ENCODE measurements at places on chromosomes 12 and 14.
A peak's percentile ranks its signal among the peaks of the same experiment; 100 is the strongest.

DNA sequence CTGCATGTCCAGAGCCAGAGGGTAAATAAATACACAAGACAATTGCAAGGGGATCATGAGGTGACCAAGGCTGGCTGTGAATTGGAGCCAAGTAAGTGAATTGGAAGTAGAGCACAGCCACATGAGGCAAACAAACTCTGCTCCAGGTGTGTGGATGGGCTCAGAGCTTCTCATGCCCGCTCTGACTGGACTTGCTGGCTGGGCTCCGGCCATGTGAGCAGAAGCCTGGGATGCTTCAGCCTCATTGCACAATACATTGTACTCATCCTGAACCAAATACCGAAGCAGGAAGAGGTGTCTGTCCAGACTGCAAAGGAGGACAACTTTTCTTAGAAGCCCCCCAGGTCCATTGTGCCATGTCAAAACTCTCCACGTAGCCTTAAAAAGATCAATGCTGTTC lies 193.0 kb downstream of the TTC8 start:
- H3K4me3 ChIP-seq: no peak overlapping the region
- no peak for DNase-seq
- H3K27ac ChIP-seq: no peak overlapping the region
- H3K36me3 ChIP-seq: no peaks in the 10 kb centered on the region
- H3K4me1 ChIP-seq: no peaks in the 10 kb centered on the region

DNA sequence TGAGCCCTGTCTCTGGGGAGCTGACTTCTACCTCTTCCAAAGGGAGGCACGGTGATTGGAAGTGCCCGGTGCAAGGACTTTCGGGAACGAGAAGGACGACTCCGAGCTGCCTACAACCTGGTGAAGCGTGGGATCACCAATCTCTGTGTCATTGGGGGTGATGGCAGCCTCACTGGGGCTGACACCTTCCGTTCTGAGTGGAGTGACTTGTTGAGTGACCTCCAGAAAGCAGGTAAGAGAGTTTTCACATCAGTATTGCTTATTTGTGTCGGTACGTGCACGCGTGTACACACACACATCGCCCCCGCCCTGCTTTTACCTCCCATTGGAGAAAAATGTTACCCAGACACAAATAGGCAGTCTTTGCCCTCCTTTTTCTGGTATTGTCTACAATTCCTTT lies 13.7 kb downstream of the PFKM start:
- peaks cover 9% of the 10 kb centered on the region for H3K36me3 ChIP-seq
- H3K4me1 ChIP-seq: no peaks in the 10 kb centered on the region
- no peak overlapping the region for H3K27ac ChIP-seq
- no peak overlapping the region for H3K4me3 ChIP-seq
- no peaks in the 10 kb centered on the region for H3K27me3 ChIP-seq
- no peak for DNase-seq

- H3K27me3 ChIP-seq: no peaks in the 10 kb centered on the region
- no peaks in the 10 kb centered on the region for H3K36me3 ChIP-seq
- H3K4me3 ChIP-seq: no peak overlapping the region
- DNase-seq: no peak
Observed at GRCh38 chr14:57634335-57634734, 140.7 kb upstream of the CCDC198 start.

- no peaks in the 10 kb centered on the region for H3K27me3 ChIP-seq
- no peaks in the 10 kb centered on the region for H3K36me3 ChIP-seq
- H3K4me3 ChIP-seq: no peak overlapping the region
- no peak for DNase-seq
- no peaks in the 10 kb centered on the region for H3K4me1 ChIP-seq
Observed at GRCh38 chr14:34502001-34502400, 37.5 kb downstream of the EAPP start.

- H3K27ac ChIP-seq: no peak overlapping the region
- H3K4me1 ChIP-seq: no peaks in the 10 kb centered on the region
- H3K4me3 ChIP-seq: no peak overlapping the region
- H3K27me3 ChIP-seq: peaks cover 2% of the 10 kb centered on the region
- no peaks in the 10 kb centered on the region for H3K36me3 ChIP-seq
- DNase-seq: no peak
Observed at GRCh38 chr12:91513313-91513712, 330.7 kb upstream of the DCN start.

DNA sequence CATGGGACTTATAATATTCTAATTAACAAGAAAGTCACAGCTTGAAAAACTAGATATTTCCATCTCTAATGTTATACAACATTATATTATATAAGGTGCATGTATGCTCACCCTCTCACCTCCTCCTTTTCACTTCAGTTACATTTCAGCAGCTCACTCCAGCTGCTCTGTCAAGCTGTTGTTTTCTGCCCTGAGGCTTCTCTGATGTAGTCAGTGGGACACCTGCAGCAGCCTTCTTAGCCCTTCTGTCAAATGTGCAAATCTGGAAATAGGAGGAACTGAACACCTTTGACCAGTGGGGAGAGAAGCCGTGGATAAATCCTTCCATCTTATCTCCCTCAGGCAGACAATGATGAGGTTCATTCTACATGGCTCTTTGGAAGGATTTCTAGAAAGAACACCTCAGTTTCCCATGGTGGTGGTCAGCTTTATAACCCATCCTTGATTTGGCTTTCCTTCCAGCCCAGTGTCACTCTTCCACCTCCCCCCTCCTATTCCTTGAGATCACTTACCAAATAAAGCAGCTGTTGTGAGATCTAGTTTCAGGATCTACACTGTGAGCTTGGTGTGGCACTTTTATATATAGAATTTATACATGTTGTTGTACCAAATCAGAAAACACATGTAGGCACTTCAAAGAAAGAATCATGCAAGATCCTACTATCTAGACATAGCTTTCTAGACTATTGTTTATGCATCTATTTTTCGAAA lies 79.6 kb upstream of the STK38L start:
- no peaks in the 10 kb centered on the region for H3K36me3 ChIP-seq
- DNase-seq: no peak
- H3K27me3 ChIP-seq: peaks cover 5% of the 10 kb centered on the region
- H3K4me1 ChIP-seq: peaks cover 8% of the 10 kb centered on the region
- no peak overlapping the region for H3K27ac ChIP-seq

DNA sequence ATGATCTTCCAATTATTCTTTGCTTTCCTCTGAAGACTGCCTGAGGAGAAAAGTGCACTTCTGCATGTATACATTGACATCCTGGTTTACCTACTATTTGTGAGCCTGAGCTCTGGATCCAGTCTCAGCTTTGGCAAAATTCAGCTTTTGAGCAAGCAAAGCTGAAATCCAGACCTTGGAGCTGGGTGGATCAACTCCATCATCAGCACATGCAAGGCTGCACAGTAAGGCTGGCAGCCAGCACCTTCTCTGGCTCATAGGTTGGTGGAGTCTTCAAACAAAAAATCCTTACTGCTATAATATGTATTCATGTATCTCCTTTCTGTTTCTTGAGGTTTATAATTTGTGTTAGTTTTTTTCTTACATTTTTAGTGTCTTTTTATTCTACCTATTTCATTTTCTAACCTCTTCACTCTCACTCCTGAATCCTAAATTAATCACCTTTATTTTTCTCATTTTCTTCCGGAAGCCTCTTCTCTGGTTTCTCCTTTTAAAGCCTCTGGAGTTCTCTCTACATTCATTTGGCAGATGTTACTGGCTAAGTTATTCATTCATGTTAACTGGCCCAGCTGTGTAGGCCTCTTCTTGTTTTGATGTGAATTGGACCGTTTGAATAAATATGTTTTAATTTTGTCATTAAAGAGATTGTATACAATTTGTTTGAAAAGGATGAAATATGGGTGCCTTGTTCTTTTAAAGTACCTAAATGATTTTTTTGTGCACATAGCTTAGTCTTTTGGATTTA lies 224.8 kb downstream of the DACT1 start:
- no peaks in the 10 kb centered on the region for H3K27me3 ChIP-seq
- DNase-seq: no peak
- H3K27ac ChIP-seq: no peak overlapping the region

GRCh38 chr12:34297126-34297789 lies 275.0 kb downstream of the ALG10 start:
- peaks cover 4% of the 10 kb centered on the region for H3K36me3 ChIP-seq
- no peaks in the 10 kb centered on the region for H3K27me3 ChIP-seq
- no peak for DNase-seq
- H3K4me1 ChIP-seq: no peaks in the 10 kb centered on the region

GRCh38 chr12:93663006-93663728 lies 14.0 kb upstream of the CRADD start:
- DNase-seq: no peak
- H3K36me3 ChIP-seq: no peaks in the 10 kb centered on the region
- no peak overlapping the region for H3K4me3 ChIP-seq
- H3K27me3 ChIP-seq: no peaks in the 10 kb centered on the region
- H3K4me1 ChIP-seq: no peaks in the 10 kb centered on the region

GRCh38 chr14:75295491-75296345 lies 17.1 kb downstream of the FOS start:
- peaks cover 23% of the 10 kb centered on the region for H3K4me1 ChIP-seq
- DNase-seq: peak; percentile 71
- H3K27me3 ChIP-seq: peaks cover 16% of the 10 kb centered on the region
- H3K4me3 ChIP-seq: peak overlapping the region; percentile 87
- H3K27ac ChIP-seq: peak overlapping the region; percentile 81

- no peak overlapping the region for H3K27ac ChIP-seq
- H3K4me1 ChIP-seq: no peaks in the 10 kb centered on the region
- no peaks in the 10 kb centered on the region for H3K36me3 ChIP-seq
- peaks cover 5% of the 10 kb centered on the region for H3K27me3 ChIP-seq
- DNase-seq: no peak
- H3K4me3 ChIP-seq: no peak overlapping the region
Observed at GRCh38 chr12:106096376-106096775, 42.4 kb downstream of the NUAK1 start.

DNA sequence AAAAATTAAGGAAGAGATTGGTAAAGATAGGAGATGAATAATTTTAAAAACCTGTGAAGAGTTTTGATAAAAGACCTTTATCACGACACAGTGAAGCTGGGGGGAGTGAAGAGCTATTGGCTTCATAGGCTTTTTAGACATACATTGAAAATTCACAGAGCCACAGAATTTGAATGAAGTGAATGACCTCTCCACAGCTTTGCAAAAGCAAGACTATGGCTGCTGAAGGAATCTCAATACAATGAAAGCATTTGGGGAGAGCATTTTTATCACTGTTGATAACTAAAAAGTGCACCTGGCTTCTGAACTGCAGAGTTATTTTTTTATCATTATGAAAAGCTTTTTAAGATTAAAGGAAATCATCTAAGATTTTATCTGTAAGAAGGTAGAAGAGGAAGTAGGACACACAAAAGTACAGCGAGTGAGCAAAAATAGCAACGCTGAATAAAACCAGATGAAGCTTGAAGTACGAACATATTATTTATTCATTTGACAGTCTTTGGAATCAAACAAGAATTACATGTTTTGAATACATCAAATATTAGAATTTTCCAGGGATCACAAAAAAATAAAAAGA lies 317.5 kb downstream of the KCNC2 start:
- H3K27me3 ChIP-seq: no peaks in the 10 kb centered on the region
- H3K4me1 ChIP-seq: peaks cover 10% of the 10 kb centered on the region
- H3K36me3 ChIP-seq: no peaks in the 10 kb centered on the region
- DNase-seq: no peak
- no peak overlapping the region for H3K4me3 ChIP-seq

GRCh38 chr12:25074113-25074512 lies 120.8 kb downstream of the DNAI7 start:
- no peak overlapping the region for H3K4me3 ChIP-seq
- H3K36me3 ChIP-seq: peaks cover 37% of the 10 kb centered on the region
- peaks cover 15% of the 10 kb centered on the region for H3K4me1 ChIP-seq
- no peak overlapping the region for H3K27ac ChIP-seq
- no peak for DNase-seq

DNA sequence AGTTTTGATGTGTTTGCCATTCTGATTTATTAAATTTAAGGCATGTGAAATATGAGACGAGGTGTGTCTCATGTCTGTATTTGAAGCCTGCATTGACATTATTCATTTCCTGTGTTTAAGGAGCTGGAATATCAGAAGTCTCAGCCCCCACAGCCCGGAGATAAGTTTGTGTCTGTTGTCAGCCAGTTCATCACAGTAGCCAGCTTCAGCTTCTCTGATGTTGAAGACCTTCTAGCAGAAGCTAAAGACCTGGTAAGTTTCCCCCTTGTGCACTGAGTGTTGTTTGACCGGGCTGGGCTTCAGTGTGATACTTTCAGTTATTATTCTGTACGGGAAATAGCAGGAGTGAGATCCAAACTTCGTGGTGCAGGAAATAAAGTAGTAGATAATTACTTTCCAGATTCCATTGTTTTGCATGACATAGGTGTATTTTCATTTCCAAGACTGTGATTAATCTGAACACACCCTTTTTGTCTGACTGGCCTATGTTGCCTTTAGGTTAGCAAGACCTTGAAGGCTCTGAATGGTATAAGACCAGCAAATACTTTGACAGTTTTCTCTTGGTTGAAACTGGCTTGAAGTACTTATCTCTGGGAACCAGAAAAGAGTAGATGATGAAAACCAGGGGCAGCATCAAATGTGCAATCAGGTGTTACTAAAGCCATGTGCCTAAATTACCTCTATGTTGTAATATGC lies 101.5 kb downstream of the GPR135 start:
- no peaks in the 10 kb centered on the region for H3K4me1 ChIP-seq
- no peaks in the 10 kb centered on the region for H3K27me3 ChIP-seq
- DNase-seq: no peak
- no peak overlapping the region for H3K4me3 ChIP-seq
- H3K27ac ChIP-seq: no peak overlapping the region

DNA sequence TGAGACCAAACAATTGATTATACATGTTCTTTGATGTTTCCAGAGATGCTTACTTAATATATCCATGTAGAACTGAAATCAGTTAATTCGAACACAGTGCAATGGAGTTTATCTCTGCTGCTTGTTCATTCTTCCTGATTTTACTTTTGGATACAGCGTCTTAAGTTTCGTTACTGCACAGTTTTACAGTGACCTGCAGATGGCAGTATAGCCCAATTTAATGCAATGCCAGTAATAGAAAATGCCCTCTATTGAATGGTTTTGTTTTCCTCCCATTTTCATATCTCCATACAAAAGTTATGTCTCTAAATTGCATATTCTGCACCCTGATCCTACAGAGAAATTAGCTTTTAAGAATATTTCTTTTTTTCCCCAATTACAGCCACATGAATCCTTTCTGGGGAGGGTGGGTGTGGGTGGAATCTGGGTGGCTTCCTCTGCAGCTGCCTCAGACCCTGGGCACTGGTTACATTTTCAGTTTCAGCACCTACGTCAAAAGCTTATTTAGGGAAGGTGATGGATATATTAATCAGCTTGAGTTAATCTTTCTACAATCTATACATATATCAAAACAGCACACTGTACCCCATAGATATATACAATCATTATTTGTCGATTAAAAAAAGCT lies 101.1 kb upstream of the DCD start:
- H3K4me3 ChIP-seq: no peak overlapping the region
- DNase-seq: peak; percentile 31
- no peak overlapping the region for H3K27ac ChIP-seq
- no peaks in the 10 kb centered on the region for H3K36me3 ChIP-seq
- peaks cover 5% of the 10 kb centered on the region for H3K27me3 ChIP-seq

DNA sequence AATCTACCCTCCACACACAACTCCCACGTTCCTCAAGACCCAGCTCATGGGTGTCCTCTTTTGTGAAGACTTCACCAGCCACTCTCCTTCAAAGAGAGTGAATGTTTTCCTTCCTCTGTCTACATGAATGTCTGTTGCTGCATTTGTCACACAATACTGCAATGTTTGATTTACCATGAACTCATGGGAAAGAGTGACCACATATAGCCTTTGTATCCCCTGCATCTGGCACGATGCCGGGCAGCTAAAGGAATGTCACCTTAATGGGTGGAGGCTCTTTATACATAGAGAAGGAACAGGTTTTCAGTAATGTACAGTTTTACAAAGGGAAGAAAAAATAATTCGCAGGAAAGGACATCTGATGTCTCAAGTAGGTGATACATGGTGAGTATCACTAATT lies 12.1 kb upstream of the BCDIN3D start:
- H3K36me3 ChIP-seq: no peaks in the 10 kb centered on the region
- DNase-seq: no peak
- H3K4me1 ChIP-seq: peaks cover 6% of the 10 kb centered on the region
- H3K4me3 ChIP-seq: no peak overlapping the region

Data from activated T-helper 1 cell treated with anti-CD3 and anti-CD28 coated beads, Interleukin-12 subunit alpha, Interleukin-12 subunit beta, Interleukin-2, Interleukin-4 antibody, amounts not matched to agents 30 ng/mL and 10 ng/mL and 1 ng/mL, durations not matched to agents 14 hours and 24 hours and 36 hours (primary cell).